Glomerular endothelial cell (primary cell): ENCODE measurements at places on chromosomes 5 and 9. TPM values are rescaled to one million over a fixed set of nuclear protein-coding genes. Genes with fewer than 3 reads are reported as not detected.

DNA sequence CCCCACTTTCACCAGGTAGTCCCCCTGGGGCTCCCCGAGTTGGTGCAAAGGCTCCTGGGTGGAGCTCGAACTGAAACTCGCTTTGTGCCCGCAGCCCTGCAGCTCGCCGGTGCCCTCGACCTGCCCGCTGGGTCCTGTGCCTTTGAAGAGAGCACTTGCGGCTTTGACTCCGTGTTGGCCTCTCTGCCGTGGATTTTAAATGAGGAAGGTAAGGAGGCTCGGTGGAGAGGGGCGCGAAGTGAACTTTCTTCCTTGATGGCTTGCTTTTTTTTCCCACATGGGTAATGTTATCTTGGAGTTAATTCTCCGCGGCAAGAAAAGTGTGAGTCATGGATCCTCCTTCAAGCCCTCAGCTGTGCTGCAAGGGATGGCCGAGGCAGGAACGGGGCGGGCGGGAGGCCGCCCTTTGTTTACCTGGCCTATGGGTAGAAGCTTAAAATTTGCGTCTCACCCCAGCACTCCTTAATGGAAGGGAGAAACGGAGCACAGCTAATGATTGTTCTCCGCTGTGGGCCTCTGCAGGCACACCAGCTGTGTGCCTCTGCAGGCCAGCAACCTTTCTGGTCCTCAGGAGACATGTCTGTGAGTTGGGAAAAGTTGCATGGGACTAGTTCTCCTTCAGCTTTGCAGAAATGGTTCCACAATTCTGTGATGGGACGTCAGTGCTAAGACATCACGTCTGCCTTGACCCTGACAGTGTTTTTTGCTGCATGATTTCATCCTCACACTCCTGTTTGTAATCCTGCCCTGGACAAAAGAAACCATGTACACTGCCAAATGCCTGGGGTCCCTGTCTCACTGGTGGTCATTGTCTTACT, 1.1 kb downstream of the MAMDC2 start:
- no peak for DNase-seq

DNA sequence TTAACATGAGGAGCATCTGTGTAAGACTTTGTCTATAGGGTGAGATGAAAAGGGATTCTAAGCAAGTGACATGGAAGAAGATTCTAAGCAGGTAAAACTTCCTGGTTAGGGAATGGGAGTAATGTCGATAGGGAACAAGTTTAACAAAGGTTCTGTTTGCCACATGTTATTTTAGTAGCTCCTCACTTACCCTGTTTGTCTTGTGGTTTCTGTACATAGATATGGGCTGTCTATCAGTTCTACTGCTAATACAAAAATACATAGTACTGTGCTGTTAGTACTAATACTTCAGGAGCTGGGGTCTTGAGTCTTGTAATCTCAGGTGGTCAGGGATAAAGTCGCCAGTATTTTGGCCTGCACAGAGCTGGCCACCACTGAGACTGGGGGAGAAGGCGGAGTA, 32.9 kb downstream of the RAB24 start:
- no peak for DNase-seq

Gene SPINK13
- not detected in 2 replicates for total RNA-seq

GRCh38 chr9:114300846-114301797, 21.8 kb upstream of the ORM1 start:
- no peak for DNase-seq

- DNase-seq = no peak
These were observed 10.5 kb downstream of the IRX2 start for GRCh38 chr5:2740876-2741555.

Gene TSTD2
- 7.1 and 12.7 TPM in 2 replicates for total RNA-seq

Gene SNCAIP
- total RNA-seq = 18.4 and 44.8 TPM in 2 replicates

Gene FGFR4
- total RNA-seq = 4.8 and 6.2 TPM in 2 replicates

DNA sequence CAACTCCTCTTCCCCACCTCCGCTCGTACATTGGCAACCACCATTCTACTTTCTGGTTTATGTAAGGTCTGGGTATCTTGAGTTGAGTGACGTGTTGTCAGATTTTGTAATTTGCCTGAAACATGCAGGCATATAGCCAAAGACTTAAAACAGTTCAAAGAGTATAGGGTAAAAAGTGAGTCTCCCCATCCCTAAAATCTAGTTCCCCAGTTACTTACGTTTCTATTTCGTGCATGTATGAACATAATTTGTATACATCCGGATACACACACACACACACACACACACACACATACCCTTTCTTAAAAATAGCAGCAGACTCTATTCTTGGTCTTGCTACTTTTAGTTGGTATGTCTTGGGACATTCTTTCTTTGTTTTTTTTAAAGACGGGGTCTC, 915 bp downstream of the HSDL2 start:
- DNase-seq = no peak

DNA sequence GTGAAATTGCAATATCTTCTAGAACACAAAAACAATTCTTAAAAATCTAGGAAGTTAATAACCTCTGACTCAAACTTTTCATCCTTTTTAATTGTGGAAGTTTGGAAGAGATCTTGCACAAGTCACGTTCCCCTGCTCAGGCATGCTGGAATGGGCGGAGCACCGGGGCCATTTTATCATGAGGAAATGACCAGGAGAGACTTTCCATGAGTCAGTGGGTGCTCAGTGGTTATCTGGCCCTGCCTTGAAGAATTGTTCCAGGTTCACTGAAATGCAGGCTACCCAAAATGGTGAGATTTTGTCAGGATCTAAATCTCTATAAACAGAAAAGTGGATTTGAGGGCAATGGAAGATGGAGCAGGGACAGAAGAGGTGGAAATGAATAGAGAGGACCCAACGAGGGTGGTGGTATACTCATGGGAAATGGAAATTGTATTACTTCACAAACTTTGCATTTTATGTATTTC, 61.2 kb downstream of the FYB1 start:
- DNase-seq = no peak

Gene MEIKIN
- not detected in 2 replicates for total RNA-seq

Gene SLC4A9
- total RNA-seq = 0.06 TPM in 1 of 2 replicates, not detected in the other

Gene GZMA
- total RNA-seq = not detected in 2 replicates

Gene CFAP157
- not detected in 2 replicates for total RNA-seq

Gene PCDHGA3
- total RNA-seq = 1.6 and 4.0 TPM in 2 replicates

Gene TJP2
- 209 and 242 TPM in 2 replicates for total RNA-seq

Gene PPP2R2B
- total RNA-seq = 0.12 and 0.19 TPM in 2 replicates

DNA sequence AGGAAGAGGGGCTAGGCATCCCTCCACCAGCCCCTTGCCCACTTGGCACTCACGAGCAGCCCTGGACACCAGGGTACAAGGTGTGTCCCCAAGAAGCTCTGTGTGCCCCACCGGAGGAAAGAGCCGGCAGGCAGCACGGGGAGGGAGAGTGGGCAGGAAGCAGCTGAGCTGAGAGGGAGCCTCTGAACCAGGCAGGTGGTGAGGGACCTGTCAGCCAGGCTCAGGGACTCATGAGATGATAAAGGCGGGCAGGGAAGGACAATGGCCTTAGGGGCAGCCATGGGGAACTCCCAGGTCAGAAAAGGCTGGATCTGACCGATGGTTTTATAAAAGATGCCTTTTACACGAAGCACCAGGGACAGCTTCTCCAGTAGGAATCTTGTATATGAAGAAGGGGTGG, 112.0 kb downstream of the VAV2 start:
- DNase-seq = no peak

DNA sequence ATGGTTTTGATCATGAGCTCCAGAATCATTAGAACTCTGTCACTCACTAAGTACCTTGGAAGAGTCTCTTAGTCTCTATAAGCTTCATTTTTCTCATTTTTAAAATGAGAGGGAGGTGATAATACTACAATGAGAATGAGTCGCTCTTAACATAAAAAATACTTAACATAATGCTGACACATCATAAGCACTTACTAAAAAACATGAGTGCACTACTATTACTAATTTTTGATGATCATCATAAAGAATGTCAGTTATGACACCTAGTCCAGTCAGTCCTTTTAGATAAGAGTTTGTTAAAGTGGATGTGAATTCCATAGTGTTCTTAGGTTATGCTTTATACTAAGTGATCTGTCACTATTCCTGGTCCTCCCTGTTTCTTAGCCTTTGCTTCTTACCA, 200.4 kb upstream of the SLC24A2 start:
- DNase-seq = no peak

Gene ANKRD31
- total RNA-seq = 0.15 TPM in 1 of 2 replicates, not detected in the other

DNA sequence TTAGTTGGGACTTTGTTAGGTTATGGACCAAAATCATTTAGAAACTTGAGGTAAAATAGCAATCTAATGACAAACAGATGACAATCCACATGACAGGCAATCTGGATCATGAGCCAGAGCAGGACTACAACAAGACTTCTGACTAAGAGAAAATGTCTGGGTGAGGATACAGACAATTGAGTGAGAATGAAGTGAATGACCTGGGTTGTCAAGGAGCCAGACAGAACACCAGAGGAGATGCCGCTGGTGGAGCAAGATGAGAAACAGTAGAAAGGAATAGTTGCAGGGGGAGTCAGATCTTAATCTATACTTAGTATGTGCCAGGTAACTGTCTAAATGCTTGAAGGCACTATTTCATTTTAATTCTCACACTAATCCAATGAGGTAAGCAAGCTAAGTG, 277.8 kb downstream of the PRELID2 start:
- DNase-seq = no peak

DNA sequence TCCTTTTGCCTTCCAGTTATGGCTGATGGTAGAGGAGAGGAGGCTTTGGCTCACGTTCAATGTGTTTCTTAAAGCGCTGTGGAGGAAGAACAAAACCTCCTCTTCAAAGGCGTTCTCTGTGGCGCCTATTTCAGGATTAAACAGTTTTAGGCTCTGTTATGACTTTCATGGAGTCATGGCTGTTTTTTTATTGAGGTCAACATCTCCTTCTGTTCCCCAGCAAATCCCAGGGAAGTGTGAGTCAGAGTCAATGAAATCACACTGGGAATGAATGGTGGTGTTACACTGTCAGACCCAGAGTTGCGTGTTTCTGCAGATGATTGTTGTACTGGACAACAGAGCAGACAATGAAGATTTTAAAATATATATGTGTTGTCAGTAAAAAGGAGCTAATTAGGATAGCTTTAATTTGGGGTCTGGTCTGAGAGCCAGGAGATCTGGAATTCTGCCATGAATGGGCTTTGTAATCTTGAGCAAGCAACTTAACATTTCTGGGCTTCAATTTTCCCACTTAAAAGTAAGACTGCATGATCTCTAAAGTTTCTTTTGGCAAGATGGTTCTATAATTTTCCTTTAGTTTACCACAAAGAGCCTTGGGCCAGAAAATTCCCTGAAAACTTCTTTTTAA, 240.7 kb downstream of the CSNK1G3 start:
- no peak for DNase-seq

Gene CDH12
- total RNA-seq = not detected in 2 replicates

GRCh38 chr5:54956922-54957321, 28.5 kb downstream of the ESM1 start:
- DNase-seq = no peak

DNA sequence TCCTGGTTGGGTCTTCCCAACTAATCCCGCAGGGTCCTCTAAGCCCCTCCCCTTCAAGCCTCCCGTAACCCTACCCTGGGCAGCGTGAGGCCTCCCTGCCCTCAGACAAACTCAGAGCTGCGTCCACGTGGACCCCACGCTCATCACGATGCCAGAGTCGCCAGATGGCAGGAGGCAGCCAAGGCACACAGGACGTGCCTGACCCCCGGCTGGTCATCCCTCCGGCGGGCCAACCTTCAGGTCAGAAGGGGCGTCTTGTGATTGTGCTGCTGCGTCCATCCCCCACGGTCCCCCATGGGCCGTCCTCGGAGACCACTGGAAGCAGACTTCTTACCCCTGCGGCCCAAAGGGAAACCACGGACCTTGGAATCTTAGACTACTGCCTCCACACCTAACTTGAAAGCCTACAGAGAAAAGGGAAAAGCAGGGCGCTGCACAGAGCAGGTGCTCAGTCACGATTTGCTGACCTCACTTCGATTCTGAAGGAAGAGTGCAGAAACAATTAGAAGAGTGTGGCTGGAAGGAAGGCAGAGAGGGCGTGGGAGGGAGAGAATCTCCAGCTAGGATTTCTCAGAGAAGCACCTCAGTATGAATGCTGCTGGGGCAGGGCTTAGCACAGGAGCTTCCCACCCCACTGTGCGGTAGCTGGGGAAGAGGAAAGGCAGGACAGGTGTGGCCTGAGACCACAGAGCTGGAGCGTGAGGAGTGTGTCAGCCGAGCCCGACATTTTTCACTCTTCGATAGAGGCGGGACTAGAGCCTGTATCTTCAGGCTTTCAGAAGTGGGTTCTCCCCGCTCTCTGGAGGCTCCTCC, 174.8 kb downstream of the ERCC6L2 start:
- no peak for DNase-seq

- DNase-seq = no peak
These were observed 499.7 kb downstream of the SLCO4C1 start for GRCh38 chr5:101796427-101796826.

Gene ANKRD20A1
- total RNA-seq = 0.24 and 0.58 TPM in 2 replicates

Gene CAMSAP1
- 22.1 and 37.7 TPM in 2 replicates for total RNA-seq

GRCh38 chr9:34592895-34593601, 3.5 kb upstream of the CNTFR start:
- DNase-seq = no peak

Gene BARX1
- total RNA-seq = not detected in 2 replicates

GRCh38 chr9:103245369-103245768, 250.2 kb downstream of the CYLC2 start:
- DNase-seq = no peak

Gene POU4F3
- total RNA-seq = 0.12 TPM in 1 of 2 replicates, not detected in the other
